ENCODE measurements at places on chromosomes 3 and 15. TPM values are rescaled to one million over a fixed set of nuclear protein-coding genes. Genes with fewer than 3 reads are reported as not detected.
A peak's percentile ranks its signal among the peaks of the same experiment; 100 is the strongest.

DNA sequence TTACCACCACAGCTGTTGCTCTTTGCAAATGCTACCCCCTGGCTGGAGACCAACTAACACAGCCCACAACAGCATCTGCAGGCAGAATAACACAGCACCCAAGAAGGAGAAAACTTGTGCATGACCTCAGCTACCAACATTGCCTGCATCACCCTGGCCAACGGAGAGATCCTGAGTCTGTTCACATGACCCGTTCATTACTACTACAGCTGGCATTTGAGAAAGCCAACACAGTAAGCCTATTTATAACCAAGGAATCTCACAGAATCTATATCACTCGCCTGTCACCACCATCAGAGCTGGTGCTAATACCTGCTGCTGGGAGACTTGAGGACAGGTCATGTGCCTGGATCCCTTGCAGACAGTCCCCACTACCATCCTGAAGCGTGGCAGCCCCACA, 215.2 kb downstream of the POLQ start:
- H3K36me3 ChIP-seq, result no peaks in the 10 kb centered on the region
- H3K27ac ChIP-seq, result no peak overlapping the region
- no peak for DNase-seq
- no peak overlapping the region for H3K4me3 ChIP-seq
- no peaks in the 10 kb centered on the region for H3K4me1 ChIP-seq

- H3K4me1 ChIP-seq, result no peaks in the 10 kb centered on the region
- no peaks in the 10 kb centered on the region for H3K27me3 ChIP-seq
- H3K36me3 ChIP-seq, result no peaks in the 10 kb centered on the region
- no peak overlapping the region for H3K4me3 ChIP-seq
- no peak for DNase-seq
These were observed 106.5 kb downstream of the CHSY1 start for GRCh38 chr15:101145362-101145761.

Gene SPESP1
- 2.0 TPM for total RNA-seq

DNA sequence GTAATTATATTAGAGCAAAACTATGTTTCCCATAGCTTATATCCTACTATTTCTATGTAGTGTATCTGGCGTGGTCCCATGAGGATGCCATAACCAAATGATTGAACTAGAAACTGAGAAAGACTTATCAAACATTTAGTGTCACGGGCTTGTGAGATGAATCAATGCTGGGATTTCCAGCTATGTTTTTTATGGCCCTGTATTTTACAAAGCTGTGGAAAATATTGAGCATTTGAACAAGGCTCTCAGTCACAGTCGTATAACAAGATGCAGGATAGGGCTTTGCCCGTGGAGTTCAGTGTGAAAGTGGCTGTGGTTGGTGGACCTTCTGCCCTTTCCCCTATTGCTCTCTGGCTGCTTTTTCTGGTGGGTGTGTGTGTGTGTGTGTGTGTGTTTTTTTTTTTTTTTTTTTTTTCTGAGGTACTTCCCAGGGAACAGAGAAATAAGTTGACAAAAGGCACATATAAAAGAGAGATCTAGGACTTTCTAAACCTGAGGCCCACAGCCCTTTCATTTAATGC, 60.7 kb downstream of the CACNA1D start:
- H3K36me3 ChIP-seq, result no peaks in the 10 kb centered on the region
- no peaks in the 10 kb centered on the region for H3K27me3 ChIP-seq
- H3K4me1 ChIP-seq, result no peaks in the 10 kb centered on the region
- H3K27ac ChIP-seq, result no peak overlapping the region
- DNase-seq, result no peak

Gene PPP1R14D
- not detected for total RNA-seq

Gene GRAMD2A
- 0.18 TPM for total RNA-seq

Gene FGF12
- 0.57 TPM for total RNA-seq

Gene C3orf20
- total RNA-seq, result 0.10 TPM

DNA sequence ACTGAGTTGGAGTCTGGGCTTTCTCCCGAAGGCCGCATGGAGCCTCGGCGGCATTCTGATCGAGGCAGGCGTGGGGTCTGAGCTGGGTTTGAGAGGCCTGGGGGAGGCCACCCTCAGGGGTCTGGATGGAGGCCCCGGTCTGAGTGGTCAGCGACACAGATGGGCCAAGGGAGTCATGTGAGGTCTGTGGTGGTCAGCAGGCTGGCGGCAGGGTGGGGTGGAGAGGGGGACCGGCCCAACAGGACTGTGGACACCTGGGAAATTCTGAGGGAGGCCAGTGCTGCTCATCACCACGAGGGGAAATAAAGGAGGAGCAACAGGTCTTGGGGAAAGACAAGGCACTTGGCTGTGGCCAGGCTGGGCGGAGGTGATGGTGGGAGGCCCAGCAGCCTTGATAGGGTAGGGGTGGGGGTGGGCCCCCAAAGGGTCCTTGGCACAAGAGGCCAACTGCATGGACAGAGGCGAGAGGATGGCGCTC, 16.2 kb downstream of the CTSH start:
- no peak overlapping the region for H3K27ac ChIP-seq
- peak; percentile 36 for DNase-seq
- no peaks in the 10 kb centered on the region for H3K4me1 ChIP-seq
- H3K4me3 ChIP-seq, result no peak overlapping the region
- no peaks in the 10 kb centered on the region for H3K36me3 ChIP-seq
- no peaks in the 10 kb centered on the region for H3K27me3 ChIP-seq

Gene C2CD4A
- 0.12 TPM for total RNA-seq

DNA sequence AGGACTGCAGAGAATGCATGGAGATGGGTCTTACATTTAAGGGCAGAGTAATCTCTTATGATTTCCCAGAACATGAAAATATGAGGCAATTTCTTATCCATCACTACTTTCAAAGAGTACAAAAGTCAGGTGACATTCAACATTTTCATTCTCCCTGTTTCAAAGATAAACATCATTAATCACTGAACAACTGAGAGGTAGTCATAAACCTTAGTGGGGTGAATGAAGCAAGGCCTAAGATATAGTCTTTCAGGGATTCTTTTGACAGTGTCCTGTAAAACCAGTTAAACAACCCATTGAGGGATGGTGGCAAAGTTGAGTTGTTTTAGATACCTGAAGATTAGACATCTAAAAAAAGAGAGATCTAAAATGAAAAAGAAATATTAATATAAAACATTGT, 271.6 kb upstream of the CBLB start:
- no peaks in the 10 kb centered on the region for H3K36me3 ChIP-seq
- H3K27ac ChIP-seq, result no peak overlapping the region
- no peaks in the 10 kb centered on the region for H3K4me1 ChIP-seq
- no peak for DNase-seq
- H3K4me3 ChIP-seq, result no peak overlapping the region
- H3K27me3 ChIP-seq, result no peaks in the 10 kb centered on the region

GRCh38 chr3:38000965-38001455, 10.4 kb downstream of the VILL start:
- H3K27me3 ChIP-seq, result no peaks in the 10 kb centered on the region
- H3K4me1 ChIP-seq, result peaks cover 7% of the 10 kb centered on the region
- no peak overlapping the region for H3K4me3 ChIP-seq
- no peak overlapping the region for H3K27ac ChIP-seq
- no peaks in the 10 kb centered on the region for H3K36me3 ChIP-seq

DNA sequence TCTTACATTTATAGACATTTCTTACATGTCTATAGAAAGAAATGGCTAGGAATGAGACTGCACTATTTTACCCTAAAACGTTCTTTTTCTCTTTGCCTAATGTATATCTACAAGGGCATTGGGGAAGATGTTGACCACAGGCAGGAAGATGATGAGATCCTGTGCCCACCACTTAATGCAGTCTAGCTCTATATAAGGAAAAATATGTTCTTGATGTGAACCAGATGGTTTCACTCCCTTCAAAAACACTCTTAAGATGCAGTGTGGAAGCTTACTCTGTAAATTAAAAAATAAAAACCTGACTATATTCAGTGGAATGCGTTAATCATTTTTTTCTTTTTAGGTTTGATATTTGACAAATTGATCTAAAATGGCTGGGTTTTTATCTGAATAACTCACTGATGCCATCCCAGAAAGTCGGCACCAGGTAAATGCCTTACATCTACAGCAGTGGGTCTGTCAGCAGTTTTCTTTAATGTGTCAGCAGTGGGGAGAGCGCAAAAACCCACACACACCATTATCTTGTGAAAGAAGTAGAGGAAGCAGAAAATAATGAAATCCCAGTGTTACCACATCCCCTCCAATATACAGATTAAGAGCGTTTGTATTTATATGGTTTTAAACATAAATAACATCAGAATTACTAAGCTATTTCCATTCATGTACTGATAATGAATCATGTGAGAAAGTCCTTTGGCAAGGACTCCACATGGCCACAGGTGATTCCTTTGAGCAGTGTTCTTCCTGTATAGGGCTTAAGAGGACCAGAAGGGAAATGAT, 10.1 kb downstream of the AGTR1 start:
- no peak for DNase-seq
- H3K36me3 ChIP-seq, result no peaks in the 10 kb centered on the region
- peaks cover 1% of the 10 kb centered on the region for H3K4me1 ChIP-seq
- no peak overlapping the region for H3K4me3 ChIP-seq
- no peaks in the 10 kb centered on the region for H3K27me3 ChIP-seq

Gene SAMD7
- not detected for total RNA-seq

DNA sequence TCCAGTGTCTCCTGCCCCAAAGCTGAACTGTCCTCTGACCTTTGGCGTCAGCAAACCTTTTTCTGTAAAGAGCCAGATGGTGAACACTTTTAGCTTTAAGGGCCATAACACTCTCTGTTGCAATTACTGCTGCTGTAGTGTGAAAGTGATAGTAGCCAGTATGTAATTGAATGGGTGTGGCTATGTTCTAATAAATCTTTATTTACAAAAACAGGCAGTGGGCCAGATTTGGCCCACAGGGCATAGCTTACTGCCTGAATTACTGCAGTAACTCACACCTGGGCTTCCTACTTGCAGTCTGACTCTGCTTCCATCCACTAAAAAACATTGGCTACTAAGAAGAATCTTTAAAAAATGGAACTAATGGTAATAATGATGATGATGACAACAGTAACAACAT, 68.0 kb upstream of the SLC6A11 start:
- H3K4me3 ChIP-seq, result no peak overlapping the region
- H3K4me1 ChIP-seq, result no peaks in the 10 kb centered on the region
- no peaks in the 10 kb centered on the region for H3K36me3 ChIP-seq
- no peak for DNase-seq
- H3K27me3 ChIP-seq, result no peaks in the 10 kb centered on the region
- no peak overlapping the region for H3K27ac ChIP-seq

Measured in ovary (tissue), 10 donors.